ENCODE measurements at places on chromosomes 3 and 15.

DNA sequence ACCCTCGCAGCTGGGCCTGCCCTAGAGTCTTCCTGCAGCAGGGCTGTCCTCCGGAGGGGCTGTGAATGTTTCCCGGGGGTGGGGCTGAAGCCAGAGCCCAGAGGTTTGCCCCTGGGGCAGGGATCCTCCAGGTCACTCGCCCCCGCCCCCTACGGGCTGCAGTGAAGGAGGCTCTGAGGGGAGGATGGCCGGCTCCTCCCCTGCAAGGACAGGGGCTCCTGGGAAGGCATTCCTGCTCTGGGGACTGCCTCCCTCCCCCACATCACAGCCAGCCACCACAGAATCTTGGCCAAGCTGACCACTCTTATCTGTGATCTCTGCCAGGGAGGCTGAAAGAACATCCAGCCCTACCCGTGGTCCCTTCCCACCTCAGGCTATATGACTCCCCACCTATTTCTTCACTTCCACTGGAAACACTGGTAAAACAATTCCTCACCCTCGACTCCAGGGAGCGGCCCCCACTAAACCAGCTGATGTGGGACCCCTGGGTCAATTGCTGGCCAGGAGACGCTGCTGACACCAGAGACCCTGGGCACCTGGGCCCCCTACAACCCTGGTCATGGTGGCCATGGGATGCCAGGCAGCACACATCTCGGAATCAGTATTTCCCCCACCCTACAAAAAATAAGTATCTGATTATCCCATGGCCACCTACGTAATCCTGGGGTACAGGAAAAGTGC lies 66.0 kb downstream of the HMCES start:
- no peak for DNase-seq

DNA sequence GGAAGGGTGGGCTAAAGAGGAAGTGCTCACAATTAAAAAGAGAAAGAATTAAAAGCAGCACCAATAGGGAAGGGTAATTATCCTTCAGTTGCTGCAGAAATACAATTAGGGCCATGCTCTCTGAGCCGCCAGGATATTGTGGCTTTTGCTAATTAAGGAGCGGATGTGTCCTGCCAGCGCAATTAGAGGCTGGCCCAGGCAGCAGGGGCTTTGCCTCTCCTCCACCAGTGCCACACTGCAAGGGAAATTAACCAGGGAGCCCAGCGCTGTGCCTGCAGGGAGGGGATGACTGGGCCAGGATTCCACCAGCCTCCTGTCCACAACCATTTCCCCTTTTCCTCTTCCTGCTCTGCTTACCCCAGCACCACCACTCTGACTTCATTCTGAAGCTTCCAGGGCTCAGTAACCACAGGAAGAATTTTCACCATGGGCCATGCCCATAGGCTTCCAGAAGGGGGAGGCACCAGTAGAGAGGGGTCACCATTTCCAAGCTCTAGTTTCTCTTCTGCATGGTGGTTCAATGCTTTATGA lies 10.4 kb upstream of the AEN start:
- no peak for DNase-seq

DNA sequence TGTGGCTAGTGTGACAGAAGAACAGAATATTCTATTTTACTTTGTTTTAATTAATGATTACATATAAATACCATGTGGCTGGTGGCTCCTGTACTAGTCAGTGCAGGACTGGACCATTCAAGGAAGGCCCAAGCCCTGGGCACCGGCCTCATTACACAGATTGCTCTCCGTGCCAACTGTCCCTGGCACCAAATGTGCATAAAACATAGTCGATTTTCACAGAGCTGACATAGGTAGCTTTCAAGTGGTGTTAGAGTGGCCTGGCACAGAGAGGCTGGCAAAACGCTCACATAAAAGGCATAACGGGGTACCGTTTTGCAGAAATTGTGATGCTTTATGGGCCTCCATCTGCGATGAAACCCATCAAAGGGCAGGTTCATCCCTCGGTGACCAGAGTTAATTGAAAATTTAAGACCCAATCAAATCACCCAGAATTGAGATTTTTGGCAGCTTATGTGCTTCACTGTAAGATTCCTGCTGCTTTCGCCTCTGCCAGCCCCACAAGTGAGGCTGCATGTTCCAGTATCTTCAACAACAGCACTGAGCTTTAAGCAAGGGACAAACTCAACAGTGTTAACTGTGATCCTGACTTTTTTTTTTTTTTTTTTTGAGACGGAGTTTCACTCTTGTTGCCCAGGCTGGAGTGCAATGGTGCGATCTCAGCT lies 25.9 kb downstream of the RFTN1 start:
- no peak for DNase-seq

- DNase-seq = no peak
Observed at GRCh38 chr15:63905558-63906265, 72.0 kb upstream of the HERC1 start.

- DNase-seq = no peak
Observed at GRCh38 chr3:121976727-121977126, 45.3 kb downstream of the ILDR1 start.

- DNase-seq = no peak
Observed at GRCh38 chr3:52210550-52211046, 12.6 kb downstream of the ALAS1 start.

GRCh38 chr15:45795440-45796069 lies 160.7 kb downstream of the SQOR start:
- no peak for DNase-seq

GRCh38 chr3:94185753-94186152 lies 122.9 kb downstream of the NSUN3 start:
- DNase-seq = no peak

- no peak for DNase-seq
Observed at GRCh38 chr3:14323401-14324223, 78.8 kb upstream of the SLC6A6 start.

GRCh38 chr15:91482799-91483198 lies 370.7 kb upstream of the SLCO3A1 start:
- DNase-seq = no peak

GRCh38 chr3:40720341-40720740 lies 195.6 kb downstream of the ZNF621 start:
- DNase-seq = no peak

DNA sequence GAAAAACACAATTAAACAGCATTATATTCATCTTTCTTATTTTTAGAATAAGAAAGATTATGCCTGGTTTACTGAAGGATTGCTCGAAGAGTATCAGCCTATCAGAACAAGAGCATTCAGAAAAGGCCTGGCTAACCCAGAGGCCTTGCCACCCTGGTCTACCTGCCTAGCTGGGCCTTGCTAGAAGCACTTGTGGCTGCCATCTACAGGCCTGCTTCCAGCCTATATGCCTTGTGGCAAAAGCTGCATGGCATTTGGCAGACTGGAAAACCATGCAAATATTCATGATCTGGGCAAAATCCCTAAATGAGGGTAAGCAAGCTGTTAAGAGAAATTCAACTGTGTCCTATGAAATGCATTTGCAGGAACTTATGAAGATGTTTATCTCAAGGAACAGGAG lies 9.3 kb upstream of the ATP13A4 start:
- DNase-seq = no peak

- no peak for DNase-seq
Observed at GRCh38 chr3:134078169-134078831, 48.6 kb upstream of the SLCO2A1 start.

DNA sequence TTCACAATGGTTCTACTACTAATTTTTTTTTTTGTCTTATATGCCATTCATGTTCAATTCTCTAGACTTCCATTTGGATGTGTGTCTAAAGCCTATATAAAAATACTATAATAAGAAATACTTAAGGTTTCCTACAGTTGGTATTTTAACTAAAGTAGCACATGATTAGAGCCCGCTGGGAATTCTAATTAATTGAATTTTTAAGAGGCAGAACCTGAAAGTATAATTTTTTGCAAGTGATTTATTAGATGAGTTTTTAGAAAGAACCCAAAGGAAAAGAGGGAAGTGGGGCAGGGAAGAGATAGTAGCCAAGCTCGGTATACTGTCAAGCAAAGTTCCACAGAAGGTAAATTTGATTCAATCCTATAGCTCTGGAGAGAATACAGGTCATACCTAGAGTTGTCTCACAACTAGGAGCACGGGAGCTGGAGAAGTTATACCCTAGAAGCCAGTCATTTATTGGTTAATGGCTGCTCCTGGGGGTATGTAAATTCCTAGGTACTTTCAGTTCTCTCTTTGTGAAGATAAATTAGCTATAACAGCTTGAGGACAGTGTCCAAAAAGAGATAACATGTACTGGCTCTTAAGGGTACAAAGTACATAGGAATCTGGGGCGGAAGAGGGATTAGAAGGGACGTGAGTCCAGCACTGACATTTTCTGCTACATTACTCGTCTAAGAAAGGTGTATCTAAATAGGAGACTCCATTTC lies 225.6 kb downstream of the CNTN6 start:
- no peak for DNase-seq

- DNase-seq = no peak
Observed at GRCh38 chr3:134511500-134511899, 25.6 kb downstream of the CEP63 start.

GRCh38 chr3:196057760-196058331 lies 24.0 kb downstream of the TFRC start:
- no peak for DNase-seq

GRCh38 chr15:91988655-91989054 lies 135.1 kb downstream of the SLCO3A1 start:
- no peak for DNase-seq

DNA sequence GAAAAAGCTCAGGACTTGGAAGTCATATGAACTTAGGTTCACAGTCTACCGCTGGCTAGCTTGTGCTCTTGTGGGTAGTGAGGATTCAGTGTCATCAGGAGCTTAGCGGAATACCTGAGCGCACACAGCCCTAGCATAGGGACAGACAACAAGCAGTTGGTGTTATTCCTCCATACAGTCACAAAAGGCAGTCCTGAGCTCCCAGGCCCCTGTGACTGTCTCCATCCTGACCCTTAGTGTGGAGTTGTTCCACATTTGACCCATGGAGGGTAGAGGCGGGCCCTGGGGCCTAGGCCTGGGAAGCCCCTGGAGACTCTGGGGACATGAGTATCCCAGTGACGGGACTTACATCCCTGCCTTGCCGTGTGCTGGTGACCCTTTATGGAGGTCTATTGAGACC lies 131.5 kb upstream of the PLXNA1 start:
- no peak for DNase-seq

DNA sequence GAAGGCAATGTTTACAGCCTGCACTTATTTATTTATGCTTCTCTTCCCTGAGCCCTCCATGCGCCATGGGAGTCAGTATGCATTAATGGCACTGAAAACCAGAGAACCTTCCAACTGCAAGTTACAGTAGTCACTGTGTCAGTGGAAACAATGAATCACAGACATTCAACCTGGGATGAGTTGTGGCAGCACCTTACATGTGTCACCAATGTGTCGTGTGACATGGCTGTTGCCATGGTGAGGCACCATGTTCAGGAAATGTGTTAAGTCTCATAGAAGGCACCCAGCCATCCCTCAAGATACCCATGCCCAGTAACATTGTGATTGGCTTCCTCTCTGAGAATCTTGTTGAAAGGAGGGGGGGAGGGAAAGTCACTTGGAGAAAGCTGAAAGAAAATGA lies 105.0 kb downstream of the FOXP1 start:
- peak; percentile 1 for DNase-seq

GRCh38 chr3:45261333-45262110 lies 35.4 kb upstream of the TMEM158 start:
- no peak for DNase-seq

DNA sequence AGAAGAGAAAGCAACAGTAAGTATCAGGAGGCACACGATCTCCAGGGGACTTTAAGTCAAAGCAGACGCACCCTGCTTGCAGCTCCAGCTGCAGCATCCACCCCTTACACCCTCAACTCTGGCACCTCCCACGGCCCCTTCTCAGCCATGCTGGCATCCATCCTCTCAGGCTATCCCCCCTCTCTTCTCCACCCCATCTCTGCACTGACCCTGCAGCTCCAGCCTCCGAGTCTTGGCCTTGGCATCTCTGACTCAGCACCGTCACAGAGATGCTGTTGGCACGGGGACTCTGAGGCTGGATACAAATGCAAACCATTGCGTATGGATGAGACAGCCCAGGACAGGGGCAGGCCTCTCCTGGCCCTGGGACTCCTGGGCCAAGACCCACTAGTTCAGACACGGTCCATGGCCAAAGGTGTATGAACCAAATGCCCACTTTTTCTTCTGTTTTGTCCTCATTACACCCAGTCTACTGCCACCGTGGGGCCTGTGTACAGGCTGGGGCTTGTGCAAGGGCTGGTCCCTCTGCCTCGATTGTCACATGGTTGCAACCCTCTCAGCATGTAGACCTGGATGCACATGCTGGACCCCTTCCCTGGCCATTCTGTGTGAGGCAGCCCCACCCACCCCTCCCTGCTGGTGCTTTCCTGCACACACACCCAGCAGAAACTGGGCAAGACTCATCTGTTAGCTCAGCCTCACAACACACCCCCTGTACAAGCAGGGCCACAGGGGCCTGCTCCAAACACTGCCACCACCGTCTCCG lies 18.7 kb upstream of the ZXDC start:
- DNase-seq = no peak

DNA sequence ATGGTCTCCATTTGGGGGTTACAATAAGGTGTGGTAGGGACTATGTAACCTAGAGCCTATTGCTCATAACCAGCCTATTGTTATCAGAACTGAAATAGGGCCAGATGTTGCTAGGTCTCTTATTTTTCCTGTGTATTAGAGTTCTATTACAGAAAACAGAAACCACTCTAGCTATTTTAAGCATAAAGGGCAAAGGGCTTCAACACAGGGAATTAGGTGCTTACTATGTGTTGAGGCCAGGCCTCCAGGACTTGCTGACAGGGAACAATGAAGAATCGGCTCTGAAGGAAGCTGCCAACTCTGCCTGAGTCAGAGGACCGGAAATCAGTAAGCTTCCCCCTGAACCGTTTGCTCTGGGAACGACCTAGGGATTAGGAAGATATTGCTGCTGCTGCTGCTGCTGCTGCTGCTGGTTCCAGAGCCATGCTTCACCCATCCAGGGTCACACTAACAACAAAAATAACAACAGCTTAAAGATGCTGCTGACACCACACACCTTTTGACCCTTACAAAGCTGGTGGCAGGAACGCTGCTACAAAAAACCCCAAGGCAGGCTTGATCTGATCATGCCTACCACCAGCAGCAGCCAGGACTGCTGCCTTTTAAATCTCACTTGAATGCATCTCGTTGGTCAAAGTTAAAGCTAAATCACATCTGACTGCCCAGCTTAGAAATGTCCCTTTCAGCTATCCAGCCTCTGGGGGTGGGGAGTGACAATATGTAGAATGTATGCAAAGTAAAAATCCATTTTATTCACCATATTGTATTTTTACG lies 276.9 kb upstream of the IL12A start:
- no peak for DNase-seq

DNA sequence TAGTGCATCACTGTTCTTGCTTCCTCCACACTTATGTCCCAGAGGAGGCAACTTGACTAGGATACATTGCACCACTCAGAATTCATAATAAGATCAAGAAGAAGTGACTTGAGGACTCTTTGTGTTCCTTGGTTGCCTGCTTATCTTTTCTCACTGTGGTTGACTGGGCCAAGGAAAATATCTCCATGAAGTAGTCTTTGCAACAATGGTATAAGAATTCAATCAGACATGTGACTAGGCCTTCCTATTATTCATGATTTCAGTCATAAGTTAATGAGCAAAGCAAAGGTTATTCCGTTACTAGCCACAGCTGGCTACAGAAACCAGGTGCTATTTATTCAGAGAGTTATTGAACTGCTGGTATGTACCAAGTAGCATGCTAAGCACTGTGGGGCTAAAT lies 359.3 kb downstream of the RORA start:
- no peak for DNase-seq

GRCh38 chr15:31560643-31561042 lies 234.0 kb downstream of the KLF13 start:
- DNase-seq = no peak

GRCh38 chr15:101003081-101003480 lies 83.9 kb downstream of the LRRK1 start:
- DNase-seq = no peak
